ENCODE measurements at places on chromosomes 1 and 21.

DNA sequence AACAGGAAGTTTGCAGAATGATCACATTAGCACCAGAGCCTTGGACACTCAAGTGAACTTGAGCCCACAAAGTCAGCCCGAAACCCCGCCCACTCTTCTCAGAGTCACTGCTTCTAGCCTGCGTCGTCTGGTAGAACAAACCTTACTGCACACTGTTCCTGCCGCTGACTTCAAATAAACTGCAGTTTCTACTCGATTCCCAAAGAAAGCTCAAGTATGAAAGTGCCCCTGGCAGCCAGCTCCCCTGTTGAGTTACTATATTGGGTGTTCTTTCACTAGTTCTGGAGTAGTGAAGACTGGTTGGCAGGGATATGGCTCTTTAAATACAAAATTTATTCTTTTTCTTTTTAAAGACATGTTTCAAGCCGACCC, 164.7 kb downstream of the GALNT2 start:
- peak; percentile 72 for DNase-seq

DNA sequence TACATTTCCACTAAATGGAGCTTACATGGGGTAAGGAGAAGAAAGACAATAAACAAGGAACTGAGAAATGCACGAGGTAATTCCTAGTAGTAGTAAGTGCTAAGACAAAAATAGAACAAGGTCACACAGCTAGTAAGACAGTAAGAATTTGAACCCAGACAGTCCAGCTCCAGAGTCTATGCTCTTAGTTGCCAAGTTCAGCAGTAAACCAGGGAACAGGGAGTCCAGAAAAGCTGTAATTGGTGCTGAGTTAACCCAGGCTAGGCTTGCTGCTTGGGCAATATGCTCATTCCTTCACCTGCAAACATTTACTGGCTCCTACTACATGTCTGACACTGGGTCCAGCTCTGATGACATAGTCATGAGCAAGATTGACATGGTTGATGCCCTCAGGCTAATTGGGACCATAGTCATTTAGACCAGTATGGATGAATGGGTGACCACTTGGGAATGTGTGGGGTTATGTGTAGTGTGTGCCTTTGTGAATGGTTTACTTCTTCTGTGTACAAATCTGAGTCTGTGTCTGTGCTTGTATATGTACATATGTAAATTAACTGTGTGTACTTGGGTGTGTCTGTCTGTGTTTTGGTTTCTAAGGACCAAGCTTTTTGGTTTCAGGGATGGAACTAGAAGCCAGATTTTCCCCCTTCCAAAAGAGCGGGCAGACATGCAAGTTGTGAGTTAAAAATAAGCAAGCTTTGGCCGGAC, 2.0 kb downstream of the GPX7 start:
- DNase-seq, result no peak

GRCh38 chr21:31218830-31219608, 125.0 kb downstream of the TIAM1 start:
- peak; percentile 87 for DNase-seq

- no peak for DNase-seq
These were observed 214.4 kb downstream of the BARHL2 start for GRCh38 chr1:90502696-90503095.

GRCh38 chr21:31213787-31214186, 130.3 kb downstream of the TIAM1 start:
- DNase-seq, result no peak

DNA sequence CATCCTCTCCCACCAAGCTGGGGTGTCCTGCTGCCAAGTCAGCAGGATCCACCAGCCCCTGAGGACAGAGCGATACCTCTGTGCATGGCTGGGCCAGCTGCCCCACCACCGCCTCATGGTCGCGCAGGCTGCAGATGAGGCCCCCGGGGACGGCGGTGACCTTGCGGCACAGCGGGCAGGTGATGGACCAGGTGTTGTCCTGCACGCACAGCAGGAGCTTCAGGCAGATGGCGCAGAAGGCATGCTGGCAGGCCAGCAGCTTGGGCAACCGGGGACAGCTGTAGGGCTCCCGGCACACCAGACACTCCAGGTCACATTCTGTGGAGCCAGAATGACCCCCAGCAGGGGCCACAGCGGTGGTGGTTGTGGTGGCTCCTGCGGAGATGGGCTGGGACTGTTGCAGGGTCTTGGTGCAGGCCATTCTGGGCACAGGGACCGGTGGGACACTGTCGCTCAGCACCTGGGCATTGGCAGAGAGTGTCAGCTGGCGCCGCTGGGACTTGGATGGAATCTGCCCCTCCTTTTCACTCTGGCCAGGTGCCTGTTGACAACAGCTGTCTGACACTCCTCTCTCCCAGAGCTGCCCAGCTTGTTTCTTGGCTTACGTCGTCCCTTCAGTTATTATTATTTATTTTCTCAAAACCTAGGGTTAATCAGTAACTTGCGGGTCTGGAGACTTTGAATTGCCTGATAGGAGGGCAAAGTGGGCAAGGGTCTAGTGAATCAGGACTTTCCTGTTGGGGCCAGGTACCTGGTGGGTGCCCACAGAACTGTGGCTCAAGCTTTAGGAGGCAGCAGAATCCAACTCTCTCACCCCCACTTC, at the start of gene RNF186:
RNF186 (minus strand) TSS at position 603 of the 823 bp plus-strand sequence; CDS start at position 421, 182 bp downstream.
- DNase-seq, result peak; percentile 69

DNA sequence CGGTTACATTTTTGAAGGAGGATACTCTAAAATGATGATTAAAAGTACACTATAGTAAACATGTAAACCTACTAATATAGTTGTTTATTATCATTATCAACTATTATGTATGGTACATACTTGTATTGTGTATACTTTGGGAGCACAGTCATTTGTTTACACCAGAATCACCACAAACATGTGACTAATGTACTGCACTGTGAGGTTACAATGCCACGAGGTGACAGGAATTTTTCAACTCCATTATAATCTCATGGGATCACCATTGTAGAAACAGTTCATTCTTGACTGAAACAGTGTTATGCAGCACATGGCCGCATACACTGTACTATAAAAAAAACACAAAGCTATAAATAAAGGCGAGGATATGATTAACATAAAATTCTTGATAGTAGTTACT, 44.3 kb downstream of the GPATCH2 start:
- no peak for DNase-seq
